ENCODE measurements at places on chromosomes 2 and 18.

- DNase-seq = no peak
Measured at GRCh38 chr2:196433116-196433515, 206.4 kb upstream of the CCDC150 start.

DNA sequence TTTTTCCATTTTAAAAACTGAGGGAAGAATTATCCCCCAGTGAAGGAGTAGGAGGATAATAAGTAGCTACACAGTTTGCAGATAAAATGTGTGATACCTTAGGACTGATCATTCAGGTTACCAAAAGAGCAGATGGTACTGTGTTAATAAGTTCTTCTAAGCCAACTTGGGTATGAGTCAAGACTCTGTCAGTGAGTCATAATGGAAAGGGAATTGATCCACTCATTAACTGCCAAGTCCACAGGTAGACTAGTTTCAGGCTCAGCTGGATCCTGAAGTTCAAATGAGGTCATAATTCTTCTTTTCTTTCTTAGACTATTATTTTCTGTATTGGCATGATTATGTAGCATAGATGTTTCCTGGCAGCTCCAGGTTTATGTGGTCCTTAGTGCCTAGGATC lies 142.4 kb upstream of the ALPP start:
- DNase-seq = no peak

- DNase-seq = no peak
Measured at GRCh38 chr18:23833714-23834113, 144.5 kb downstream of the LAMA3 start.

DNA sequence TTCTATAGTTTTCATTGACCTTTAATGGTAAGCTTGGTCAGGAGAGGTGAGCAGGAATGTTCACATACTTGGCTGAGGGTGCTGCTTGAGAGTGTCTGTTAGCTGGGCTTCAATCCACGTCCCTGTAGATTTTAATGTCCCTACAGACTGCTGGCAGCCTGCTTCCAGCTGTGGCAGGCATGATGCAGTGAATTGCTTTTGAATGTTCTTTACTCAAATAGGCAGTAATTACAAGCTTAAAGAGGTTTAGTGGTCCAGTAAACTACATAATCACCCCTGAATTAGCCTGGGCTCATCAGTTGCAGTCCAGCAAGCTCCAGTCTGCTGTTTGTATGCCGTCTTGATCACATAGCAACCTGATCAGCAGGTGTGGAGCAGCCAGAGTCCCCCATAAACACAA lies 102.1 kb downstream of the MEIS1 start:
- DNase-seq = no peak

GRCh38 chr2:26854283-26854827 lies 6.4 kb downstream of the DPYSL5 start:
- DNase-seq = no peak

GRCh38 chr2:229346816-229347540 lies 75.9 kb upstream of the PID1 start:
- DNase-seq = peak; percentile 8
